ENCODE measurements at places on chromosomes 1 and 21.

DNA sequence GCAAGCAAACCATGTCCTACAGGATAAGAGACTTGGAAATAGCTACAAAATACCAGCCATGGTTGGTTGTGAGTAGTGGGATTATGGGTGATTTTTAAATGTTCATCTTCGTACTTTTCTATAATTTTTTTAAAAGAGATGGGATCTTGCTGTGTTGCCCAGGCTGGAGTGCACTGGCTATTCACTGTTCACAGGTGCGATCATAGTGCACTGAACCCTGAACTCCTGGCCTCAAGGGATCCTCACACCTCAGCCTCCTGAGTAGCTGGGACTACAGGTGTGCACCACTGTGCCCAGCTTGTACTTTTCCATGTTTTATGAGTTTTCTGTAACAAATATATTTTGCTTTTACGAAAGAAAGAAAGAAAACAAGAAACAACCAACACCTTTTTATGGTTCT is 224.2 kb downstream of the FOXD2 start:
- DNase-seq, result no peak
- H3K27ac ChIP-seq, result no peak overlapping the region
- peaks cover 6% of the 10 kb centered on the region for H3K27me3 ChIP-seq
- no peak overlapping the region for H3K4me3 ChIP-seq

DNA sequence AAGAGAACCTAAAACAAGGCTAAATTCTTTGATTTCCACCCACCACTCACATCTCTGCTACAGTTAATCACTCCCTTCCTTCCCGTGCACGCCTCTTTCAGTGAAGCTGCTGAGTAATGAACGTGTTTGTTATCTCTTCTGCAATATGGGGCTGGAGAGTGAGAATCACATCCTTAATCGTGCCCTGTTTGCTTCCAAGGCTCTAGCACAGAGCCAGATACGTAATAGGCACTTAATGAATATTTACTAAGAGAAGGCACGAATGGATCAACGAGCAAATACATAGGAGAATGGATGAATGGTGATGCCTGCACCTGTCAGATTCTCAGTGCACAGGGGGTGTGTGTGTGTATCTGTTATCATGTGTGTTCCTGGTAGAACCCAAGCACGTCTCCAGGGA is 22.1 kb upstream of the FAM43B start:
- peaks cover 37% of the 10 kb centered on the region for H3K27me3 ChIP-seq
- H3K27ac ChIP-seq, result no peak overlapping the region
- DNase-seq, result no peak
- no peaks in the 10 kb centered on the region for H3K4me1 ChIP-seq
- no peaks in the 10 kb centered on the region for H3K36me3 ChIP-seq
- no peak overlapping the region for H3K4me3 ChIP-seq

- H3K4me3 ChIP-seq, result no peak overlapping the region
- no peak for DNase-seq
- peaks cover 42% of the 10 kb centered on the region for H3K4me1 ChIP-seq
- H3K36me3 ChIP-seq, result peaks cover 4% of the 10 kb centered on the region
Observed at GRCh38 chr1:156822680-156823079, 6.0 kb upstream of the SH2D2A start.

- peaks cover 17% of the 10 kb centered on the region for H3K27me3 ChIP-seq
- H3K4me3 ChIP-seq, result no peak overlapping the region
- DNase-seq, result no peak
- peaks cover 83% of the 10 kb centered on the region for H3K4me1 ChIP-seq
- H3K36me3 ChIP-seq, result peaks cover 71% of the 10 kb centered on the region
Observed at GRCh38 chr1:235643837-235644692, 5.5 kb downstream of the GNG4 start.

GRCh38 chr1:107748531-107748930 is 216.4 kb downstream of the VAV3 start:
- no peaks in the 10 kb centered on the region for H3K36me3 ChIP-seq
- H3K27ac ChIP-seq, result no peak overlapping the region
- DNase-seq, result no peak

DNA sequence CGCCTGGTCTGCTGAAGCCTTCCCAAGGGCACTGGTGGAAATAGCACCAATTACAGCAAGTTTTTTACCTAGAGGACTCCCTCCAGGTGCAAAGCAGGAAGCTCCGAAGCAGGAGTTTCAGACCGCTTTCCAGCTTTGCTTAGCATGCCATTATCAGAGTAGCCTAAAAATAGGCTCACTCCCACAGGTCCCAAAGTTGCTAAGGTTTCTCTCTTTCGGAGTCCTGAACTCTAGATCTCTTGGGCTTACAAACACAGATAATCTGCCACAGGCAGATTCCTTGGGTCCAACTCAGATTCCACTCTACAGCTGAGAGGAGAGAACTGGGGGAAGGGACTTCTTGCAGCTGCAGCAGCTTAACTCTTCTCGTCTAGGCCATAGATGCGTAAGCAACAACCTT is 22.5 kb downstream of the ZMYND12 start:
- H3K36me3 ChIP-seq, result no peaks in the 10 kb centered on the region
- no peak overlapping the region for H3K27ac ChIP-seq
- no peak for DNase-seq
- no peak overlapping the region for H3K4me3 ChIP-seq

DNA sequence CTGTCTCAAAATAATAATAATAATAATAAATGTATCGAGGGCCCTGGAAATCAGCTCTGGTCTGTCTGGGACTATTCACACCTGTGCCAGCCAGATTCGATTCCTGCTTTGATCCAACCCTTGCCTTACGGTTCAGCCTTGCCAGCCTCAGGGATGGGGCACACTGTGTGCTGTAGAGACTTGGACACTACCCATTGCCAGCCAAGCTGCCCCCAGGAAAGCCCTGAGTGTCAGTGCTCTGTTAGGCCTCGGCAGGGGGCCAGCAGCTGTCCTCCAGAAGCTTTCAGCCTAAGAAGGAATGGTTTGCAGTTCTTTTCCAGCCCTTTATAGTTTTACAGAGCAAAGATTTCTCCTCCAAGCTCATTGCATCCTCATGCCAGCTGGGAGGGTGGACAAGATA is 96.2 kb upstream of the RUNX3 start:
- peaks cover 86% of the 10 kb centered on the region for H3K4me1 ChIP-seq
- DNase-seq, result no peak
- no peaks in the 10 kb centered on the region for H3K36me3 ChIP-seq
- no peak overlapping the region for H3K27ac ChIP-seq
- H3K4me3 ChIP-seq, result no peak overlapping the region
- no peaks in the 10 kb centered on the region for H3K27me3 ChIP-seq

- H3K4me1 ChIP-seq, result peaks cover 58% of the 10 kb centered on the region
- peak overlapping the region; percentile 95 for H3K4me3 ChIP-seq
- no peaks in the 10 kb centered on the region for H3K27me3 ChIP-seq
- no peak for DNase-seq
- H3K36me3 ChIP-seq, result peaks cover 53% of the 10 kb centered on the region
Observed at GRCh38 chr1:212035835-212036605, 472 bp downstream of the DTL start.

GRCh38 chr1:152959801-152960451 is 10.5 kb upstream of the SPRR4 start:
- no peak for DNase-seq
- no peak overlapping the region for H3K27ac ChIP-seq
- no peaks in the 10 kb centered on the region for H3K27me3 ChIP-seq
- H3K4me1 ChIP-seq, result peaks cover 2% of the 10 kb centered on the region

GRCh38 chr1:211610779-211611556 is 32.0 kb upstream of the SLC30A1 start:
- no peaks in the 10 kb centered on the region for H3K27me3 ChIP-seq
- H3K4me1 ChIP-seq, result peaks cover 16% of the 10 kb centered on the region
- no peak overlapping the region for H3K4me3 ChIP-seq
- DNase-seq, result no peak
- H3K27ac ChIP-seq, result no peak overlapping the region

GRCh38 chr21:43697758-43698643 is 20.9 kb upstream of the PDXK start:
- H3K27me3 ChIP-seq, result no peaks in the 10 kb centered on the region
- no peak overlapping the region for H3K4me3 ChIP-seq
- H3K36me3 ChIP-seq, result peaks cover 45% of the 10 kb centered on the region
- peaks cover 9% of the 10 kb centered on the region for H3K4me1 ChIP-seq
- DNase-seq, result no peak
- no peak overlapping the region for H3K27ac ChIP-seq

- peaks cover 78% of the 10 kb centered on the region for H3K27me3 ChIP-seq
- H3K27ac ChIP-seq, result no peak overlapping the region
- H3K36me3 ChIP-seq, result no peaks in the 10 kb centered on the region
- DNase-seq, result no peak
Observed at GRCh38 chr1:44401256-44402228, 3.5 kb upstream of the RNF220 start.

- DNase-seq, result no peak
- no peaks in the 10 kb centered on the region for H3K36me3 ChIP-seq
- peaks cover 15% of the 10 kb centered on the region for H3K4me1 ChIP-seq
- peaks cover 30% of the 10 kb centered on the region for H3K27me3 ChIP-seq
- no peak overlapping the region for H3K27ac ChIP-seq
Observed at GRCh38 chr1:26364956-26365355, 7.6 kb downstream of the ZNF683 start.

DNA sequence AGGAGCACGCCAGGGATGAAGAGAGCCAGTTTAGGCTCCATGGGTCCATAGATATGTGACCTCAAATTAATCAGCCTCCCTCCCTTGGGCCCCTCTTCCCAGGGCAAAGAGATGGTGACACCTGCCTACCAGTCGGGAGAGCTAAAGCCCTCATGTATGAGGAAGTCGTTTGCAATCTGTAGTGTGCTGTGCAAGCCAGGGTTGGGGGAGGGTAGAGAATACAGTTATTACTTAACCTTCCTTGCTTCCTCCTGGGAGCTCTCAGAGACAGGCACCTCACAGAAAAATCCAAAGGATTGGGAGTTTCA is 4.0 kb downstream of the PGLYRP4 start:
- no peak overlapping the region for H3K4me3 ChIP-seq
- H3K36me3 ChIP-seq, result no peaks in the 10 kb centered on the region
- no peak overlapping the region for H3K27ac ChIP-seq
- peaks cover 26% of the 10 kb centered on the region for H3K27me3 ChIP-seq
- peaks cover 20% of the 10 kb centered on the region for H3K4me1 ChIP-seq

GRCh38 chr21:31443736-31444521 is 99.9 kb upstream of the TIAM1 start:
- H3K4me3 ChIP-seq, result no peak overlapping the region
- peaks cover 2% of the 10 kb centered on the region for H3K27me3 ChIP-seq
- H3K27ac ChIP-seq, result no peak overlapping the region
- H3K4me1 ChIP-seq, result peaks cover 35% of the 10 kb centered on the region

- no peaks in the 10 kb centered on the region for H3K27me3 ChIP-seq
- H3K4me1 ChIP-seq, result no peaks in the 10 kb centered on the region
- no peak for DNase-seq
- no peak overlapping the region for H3K27ac ChIP-seq
- H3K36me3 ChIP-seq, result no peaks in the 10 kb centered on the region
- no peak overlapping the region for H3K4me3 ChIP-seq
Observed at GRCh38 chr1:187943606-187944403, 1115.1 kb downstream of the PLA2G4A start.

DNA sequence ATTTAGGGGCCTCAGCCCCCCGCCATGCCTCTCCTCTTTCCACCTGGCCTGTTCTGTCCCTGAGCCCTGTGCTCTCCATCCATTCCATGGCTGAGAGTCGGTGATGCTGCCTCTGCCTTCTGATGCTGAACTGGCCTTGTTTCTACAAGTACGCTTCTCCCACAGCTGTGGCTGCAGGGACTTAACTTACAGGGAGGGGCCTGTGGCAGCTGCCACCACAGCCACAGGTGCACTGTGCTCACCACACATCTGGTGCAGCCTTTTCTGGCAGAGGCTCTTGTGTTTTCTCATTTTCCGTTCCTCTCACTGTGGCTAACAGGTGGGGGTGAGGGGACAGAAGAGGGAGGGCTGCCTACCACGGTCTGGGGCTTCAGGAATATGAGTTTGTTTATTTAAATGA is 4.2 kb downstream of the FMO1 start:
- H3K4me1 ChIP-seq, result peaks cover 9% of the 10 kb centered on the region
- H3K27ac ChIP-seq, result no peak overlapping the region
- H3K36me3 ChIP-seq, result no peaks in the 10 kb centered on the region
- H3K4me3 ChIP-seq, result peak overlapping the region; percentile 49

DNA sequence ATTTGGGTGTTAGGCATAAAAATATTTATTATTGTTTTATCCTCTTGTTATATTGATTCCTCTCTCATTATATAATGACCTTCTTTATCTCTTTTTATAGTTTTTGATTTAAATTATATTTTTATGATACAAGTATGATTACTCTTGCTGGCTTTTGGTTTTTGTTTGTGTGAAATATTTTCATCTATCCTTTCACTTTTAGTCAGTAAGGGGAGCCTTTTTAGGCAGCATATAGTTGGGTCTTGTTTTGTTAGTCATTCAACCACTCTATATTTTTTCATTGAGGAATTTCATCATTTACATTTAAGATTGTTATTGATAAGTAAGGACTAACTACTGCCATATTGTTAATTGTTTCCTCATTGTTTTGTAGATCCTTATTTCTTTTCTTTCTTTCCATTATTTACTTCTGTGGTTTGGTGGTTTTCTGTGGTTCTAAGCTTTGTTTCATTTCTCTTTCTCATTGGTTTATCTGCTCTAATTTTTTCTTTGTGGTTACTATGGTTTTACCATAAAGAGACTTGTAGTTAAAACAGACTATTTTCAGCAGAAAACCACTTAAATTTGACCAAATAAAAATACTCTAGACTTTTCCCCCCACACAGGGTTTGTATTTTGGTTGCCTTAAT is 593.1 kb downstream of the NUF2 start:
- no peaks in the 10 kb centered on the region for H3K36me3 ChIP-seq
- no peak for DNase-seq
- H3K4me1 ChIP-seq, result peaks cover 1% of the 10 kb centered on the region
- H3K27ac ChIP-seq, result no peak overlapping the region
- H3K27me3 ChIP-seq, result no peaks in the 10 kb centered on the region

- peaks cover 51% of the 10 kb centered on the region for H3K4me1 ChIP-seq
- DNase-seq, result no peak
- H3K27me3 ChIP-seq, result no peaks in the 10 kb centered on the region
Observed at GRCh38 chr1:41726899-41727748, 191.6 kb downstream of the HIVEP3 start.

GRCh38 chr1:47937586-47938254 is 59.5 kb downstream of the TRABD2B start:
- no peak overlapping the region for H3K4me3 ChIP-seq
- H3K36me3 ChIP-seq, result no peaks in the 10 kb centered on the region
- H3K27ac ChIP-seq, result no peak overlapping the region
- no peak for DNase-seq
- no peaks in the 10 kb centered on the region for H3K27me3 ChIP-seq
- no peaks in the 10 kb centered on the region for H3K4me1 ChIP-seq

DNA sequence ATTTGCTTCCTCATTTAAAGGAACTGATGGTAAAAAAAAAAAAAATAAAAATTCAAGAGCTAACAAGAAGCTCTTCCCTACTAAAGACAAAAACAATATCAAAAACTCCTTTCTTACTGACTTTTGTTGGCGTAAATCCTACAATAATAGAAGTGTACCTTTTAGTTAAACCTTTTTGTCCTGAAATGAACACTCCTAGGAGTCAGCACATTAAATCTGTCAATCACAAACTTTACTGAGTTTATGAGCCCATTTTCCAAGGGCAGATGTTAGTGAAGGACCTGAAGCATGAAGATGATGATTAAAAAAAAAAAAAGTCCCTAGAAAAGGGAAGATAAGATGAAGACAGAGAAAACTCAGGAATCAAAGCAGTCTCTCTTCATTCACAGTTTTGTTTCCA is 22.6 kb upstream of the DDX59 start:
- peaks cover 26% of the 10 kb centered on the region for H3K27me3 ChIP-seq
- H3K27ac ChIP-seq, result no peak overlapping the region
- no peak overlapping the region for H3K4me3 ChIP-seq
- no peak for DNase-seq
- H3K36me3 ChIP-seq, result no peaks in the 10 kb centered on the region
- no peaks in the 10 kb centered on the region for H3K4me1 ChIP-seq

Data from activated T-helper 2 cell treated with anti-CD3 and anti-CD28 coated beads, Interferon-gamma antibody, Interleukin-2, Interleukin-4, amounts not matched to agents 10 μg/mL and 5 μg/mL and 100 μg/mL, durations not matched to agents 14 hours and 24 hours and 36 hours (primary cell).